ENCODE measurements at places on chromosomes 3 and 15. TPM values are rescaled to one million over a fixed set of nuclear protein-coding genes. Genes with fewer than 3 reads are reported as not detected.
A peak's percentile ranks its signal among the peaks of the same experiment; 100 is the strongest.

Gene GPR149
- total RNA-seq = not detected

Gene SLITRK3
- total RNA-seq = not detected

GRCh38 chr3:107683447-107683846 lies 160.7 kb downstream of the BBX start:
- DNase-seq = no peak

GRCh38 chr15:74127255-74127953 lies 3.0 kb upstream of the ISLR2 start:
- peak; percentile 85 for DNase-seq

GRCh38 chr3:101182734-101183133 lies 137.6 kb downstream of the IMPG2 start:
- peak; percentile 13 for DNase-seq

DNA sequence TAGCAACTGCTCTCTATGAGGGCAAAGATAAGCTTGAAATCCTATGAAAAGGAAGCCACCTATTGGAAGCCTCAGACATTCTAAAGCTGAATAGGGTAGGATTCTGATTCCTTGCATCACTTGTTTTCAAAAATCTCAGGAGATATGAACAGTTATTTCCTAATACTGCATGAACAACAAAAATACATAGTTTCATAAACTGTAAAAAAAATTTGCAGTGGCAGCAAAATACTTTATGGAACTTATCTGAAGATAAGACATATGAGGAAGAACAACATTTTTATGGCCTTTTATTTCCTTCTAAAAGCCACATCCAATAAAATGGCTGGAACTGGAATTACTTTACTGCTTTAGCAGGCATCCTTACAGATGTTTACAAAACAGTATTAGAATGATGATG lies 29.9 kb downstream of the AP3S2 start:
- no peak for DNase-seq
